ENCODE measurements at places on chromosomes 13 and 19.
A peak's percentile ranks its signal among the peaks of the same experiment; 100 is the strongest.

DNA sequence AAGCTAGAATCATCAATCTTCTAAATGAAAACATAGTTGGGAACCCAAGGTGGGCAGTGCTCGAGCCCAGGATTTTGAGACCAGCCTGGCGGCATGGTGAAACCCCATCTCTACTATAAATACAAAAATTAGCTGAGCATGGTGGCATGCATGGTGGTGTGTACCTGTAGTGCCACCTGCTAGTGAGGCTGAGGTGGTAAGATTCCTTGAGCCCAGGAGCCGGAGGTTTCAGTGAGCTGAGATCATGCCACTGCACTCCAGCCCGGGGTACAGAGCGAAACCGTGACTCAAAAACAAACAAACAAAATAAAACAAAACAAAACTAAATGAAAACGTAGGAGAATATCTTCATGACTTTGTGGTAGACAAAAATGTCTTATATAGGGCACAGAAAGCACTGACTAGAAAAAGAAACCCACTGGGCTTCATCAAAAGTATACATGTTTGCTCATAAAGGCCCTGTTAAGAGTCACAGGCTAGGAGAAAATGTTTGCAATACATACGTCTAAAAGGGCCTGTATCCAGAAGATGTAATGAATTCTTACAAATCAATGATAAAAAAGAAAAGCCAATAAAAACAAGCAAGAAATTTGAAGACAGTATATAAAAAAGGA, 353.6 kb downstream of the FGF9 start:
- DNase-seq, result no peak

DNA sequence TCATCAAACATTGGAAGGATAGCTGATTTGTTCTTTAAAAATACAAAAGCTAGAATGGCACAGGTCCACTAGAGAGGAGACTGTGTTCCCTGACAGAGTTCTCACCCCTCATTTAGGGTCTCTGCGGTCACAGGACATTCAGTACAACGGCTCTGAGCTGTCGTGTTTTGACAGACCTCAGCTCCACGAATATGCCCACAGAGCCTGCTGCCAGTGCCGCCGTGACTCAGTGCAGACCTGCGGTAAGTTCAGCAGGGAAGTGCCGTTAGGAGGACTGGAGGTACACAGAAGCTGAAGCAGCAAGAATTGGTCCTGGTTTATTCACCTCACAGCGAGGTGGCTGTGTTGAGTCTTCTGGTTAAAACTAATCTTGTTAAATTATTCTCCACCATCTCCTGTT, 90.0 kb downstream of the TNFRSF19 start:
- DNase-seq, result no peak

DNA sequence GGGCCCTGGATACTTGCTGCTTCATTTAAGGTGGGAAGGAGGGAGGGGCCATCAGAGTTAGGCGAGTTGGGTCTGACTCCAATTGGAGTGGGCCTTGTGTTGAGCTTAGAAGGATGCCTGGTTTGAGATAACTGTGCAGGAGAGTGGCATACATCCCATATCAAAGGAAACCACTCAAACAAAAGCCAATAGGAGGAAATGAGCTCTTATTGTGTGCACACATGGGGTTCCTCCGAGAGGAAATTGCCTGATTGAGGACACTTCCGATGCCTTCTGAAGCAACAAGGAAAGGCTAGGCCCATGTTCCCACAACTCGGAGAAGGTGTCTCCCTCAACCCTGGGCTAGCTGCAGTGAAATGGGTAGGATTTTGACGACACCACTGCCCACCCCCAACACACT, 19.6 kb downstream of the MBNL2 start:
- DNase-seq, result no peak

DNA sequence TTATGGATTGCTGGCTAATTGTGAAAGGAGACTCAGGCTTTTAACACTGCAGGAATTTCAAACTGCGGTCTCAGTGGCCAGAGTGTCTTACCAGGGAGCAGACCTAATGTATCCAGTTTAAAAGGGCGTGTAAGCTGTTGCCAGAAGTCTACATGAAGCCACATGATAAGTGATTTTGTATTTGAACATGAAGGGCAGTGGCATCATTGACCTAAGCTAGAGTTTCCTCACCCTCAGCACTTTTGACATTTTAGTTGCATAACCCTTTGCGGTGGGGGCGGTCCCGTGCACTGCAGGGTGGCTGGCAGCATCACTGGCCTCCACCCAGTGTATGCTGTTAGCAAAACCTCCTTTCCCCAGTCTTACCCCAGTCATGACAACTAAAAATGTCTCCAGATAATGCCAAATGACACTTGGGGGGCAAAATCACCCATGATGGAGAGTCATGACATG, 23.7 kb upstream of the GPR18 start:
- DNase-seq, result no peak

DNA sequence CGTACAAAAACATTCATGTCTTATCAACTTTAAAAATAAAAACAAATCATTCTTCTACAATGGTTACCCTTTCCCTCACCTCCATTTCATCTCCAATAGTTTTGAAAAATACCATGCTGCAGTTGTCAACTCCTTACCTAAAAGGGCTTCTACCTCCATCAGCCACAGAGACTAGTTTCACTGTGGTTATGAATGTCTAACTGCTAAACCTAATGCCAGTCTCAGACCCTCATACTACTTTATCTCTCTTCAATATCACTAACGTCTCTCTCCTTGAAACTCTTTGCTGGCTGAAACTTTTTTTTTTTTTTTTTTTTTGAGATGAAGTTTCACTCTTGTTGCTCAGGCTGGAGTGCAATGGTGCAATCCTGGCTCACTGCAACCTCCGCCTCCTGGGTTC, 27.1 kb downstream of the LNX2 start:
- DNase-seq, result no peak

GRCh38 chr13:20174656-20175405, 14.0 kb upstream of the GJA3 start:
- DNase-seq, result peak; percentile 20

GRCh38 chr13:60329221-60329923, 67.6 kb upstream of the TDRD3 start:
- no peak for DNase-seq

DNA sequence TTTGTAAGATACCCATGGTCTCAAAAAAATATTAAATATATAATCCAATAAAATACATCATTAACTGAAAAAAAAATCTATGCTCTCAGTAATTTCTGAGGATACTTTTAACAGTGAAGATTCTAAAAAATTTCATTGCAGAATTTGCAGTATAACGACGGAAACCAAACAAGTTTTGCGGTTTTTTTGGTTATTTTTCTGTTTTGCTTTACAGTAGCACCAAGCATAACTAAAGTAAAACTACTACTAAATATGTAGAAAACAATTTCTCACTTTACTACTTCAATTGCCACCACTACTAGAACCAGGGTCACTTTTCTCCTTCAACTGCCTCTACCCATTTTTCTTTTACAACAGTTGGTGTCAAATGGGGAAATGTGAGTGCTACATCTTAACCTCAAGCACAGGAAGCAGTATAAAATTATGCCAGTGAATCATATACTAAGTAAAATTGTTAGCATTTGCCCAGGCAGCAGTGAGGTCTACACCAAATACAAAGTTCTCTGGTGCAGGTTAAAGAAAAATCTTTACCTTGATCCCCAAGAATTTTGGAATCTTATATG, 24.1 kb downstream of the MICU2 start:
- DNase-seq, result no peak

DNA sequence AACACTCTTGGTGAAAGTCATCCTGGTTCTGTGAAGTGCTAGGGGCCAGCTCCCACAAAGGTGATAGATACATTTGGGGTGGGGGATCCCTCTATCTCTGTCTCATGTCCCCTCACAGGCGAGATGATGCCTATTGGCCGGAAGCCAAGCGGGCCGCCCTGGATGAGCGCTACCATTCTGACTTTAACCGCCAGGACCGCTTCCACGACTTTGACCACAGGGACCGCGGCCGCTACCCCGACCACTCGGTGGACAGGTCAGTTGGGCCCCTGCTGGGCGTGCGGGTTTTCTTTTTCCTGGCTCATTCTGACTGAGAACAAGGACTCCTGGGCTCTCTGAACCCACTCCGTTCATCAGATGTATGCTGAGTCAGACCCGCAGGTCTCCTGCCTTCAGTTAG, 16.4 kb downstream of the MICOS13 start:
- DNase-seq, result no peak

DNA sequence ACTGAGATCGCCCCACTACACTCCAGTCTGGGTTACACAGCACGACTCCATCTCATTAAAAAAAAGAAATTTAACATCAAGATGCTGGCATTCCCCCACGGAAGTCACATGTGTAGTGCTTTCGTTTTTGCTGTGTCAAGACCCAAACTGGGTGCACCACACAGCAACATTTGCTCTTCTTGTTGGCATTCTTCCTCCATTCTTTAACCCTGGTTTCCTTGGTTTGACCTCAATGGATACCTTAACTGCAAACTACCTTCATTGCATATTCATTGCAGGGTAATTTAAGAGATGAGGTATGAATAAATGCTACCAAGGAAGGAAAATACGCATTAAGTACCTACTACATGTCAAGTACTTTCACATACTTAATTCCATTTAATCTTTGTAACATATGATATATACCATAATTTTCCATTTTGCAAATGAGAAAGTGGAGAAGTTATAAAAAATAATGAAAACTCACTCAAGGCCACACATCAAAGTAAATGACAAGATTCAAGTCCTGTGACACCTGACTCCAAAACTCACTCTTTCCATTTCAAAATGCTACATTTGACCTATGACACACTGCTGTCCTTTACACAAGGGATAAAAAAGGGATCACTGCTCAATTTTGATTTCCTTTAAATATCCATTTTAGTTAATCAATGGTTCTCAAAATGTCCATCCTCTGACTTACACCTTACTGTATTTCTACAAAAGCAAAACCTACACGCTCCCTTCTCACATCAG, 59.2 kb downstream of the STK24 start:
- DNase-seq, result no peak

DNA sequence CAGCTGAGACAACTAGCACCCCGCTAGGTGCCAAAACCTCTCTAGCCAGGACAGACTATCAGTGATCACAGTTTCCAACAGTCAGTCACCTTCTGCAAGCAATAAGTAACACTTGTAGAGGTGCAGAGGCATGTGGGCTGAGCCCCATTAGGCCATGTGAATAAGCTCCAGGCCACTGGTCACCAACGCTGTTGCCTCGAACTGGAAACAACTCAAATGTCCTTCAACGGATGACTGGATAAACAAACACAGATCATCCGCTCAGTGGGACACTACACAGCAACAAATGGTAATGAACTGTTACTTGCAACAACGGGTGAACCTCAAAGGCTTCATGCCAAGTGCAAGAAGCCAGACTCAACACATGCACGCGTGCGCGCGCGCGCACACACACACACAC, 27.5 kb upstream of the TMEM160 start:
- DNase-seq, result no peak

GRCh38 chr19:38425810-38426466, at the start of gene RASGRP4:
Gene RASGRP4, minus strand, starts transcription at chr19:38426219. Its CDS starts 128 bp downstream, at chr19:38426091.
- no peak for DNase-seq

DNA sequence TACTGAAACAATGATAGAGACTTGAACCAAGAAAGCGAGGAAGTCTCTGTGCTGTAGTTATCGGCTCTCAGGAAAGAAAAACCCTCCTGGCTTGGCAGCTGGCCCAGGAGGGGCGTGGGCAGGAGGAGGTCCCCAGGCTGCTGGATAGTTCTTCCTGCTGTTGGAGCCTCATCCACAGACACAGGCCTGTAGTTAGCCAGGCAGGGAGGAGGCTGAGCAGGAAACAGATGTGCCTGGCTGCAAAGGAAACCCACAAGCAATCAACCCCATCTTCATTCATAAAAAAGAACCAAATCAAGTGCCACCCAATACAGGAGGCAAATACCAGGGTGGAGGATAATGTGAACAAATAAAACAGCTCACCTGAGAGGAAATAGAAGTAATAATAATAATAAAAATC, 86.2 kb downstream of the IRS2 start:
- DNase-seq, result no peak

GRCh38 chr13:95155504-95155903, 145.7 kb downstream of the ABCC4 start:
- DNase-seq, result no peak

DNA sequence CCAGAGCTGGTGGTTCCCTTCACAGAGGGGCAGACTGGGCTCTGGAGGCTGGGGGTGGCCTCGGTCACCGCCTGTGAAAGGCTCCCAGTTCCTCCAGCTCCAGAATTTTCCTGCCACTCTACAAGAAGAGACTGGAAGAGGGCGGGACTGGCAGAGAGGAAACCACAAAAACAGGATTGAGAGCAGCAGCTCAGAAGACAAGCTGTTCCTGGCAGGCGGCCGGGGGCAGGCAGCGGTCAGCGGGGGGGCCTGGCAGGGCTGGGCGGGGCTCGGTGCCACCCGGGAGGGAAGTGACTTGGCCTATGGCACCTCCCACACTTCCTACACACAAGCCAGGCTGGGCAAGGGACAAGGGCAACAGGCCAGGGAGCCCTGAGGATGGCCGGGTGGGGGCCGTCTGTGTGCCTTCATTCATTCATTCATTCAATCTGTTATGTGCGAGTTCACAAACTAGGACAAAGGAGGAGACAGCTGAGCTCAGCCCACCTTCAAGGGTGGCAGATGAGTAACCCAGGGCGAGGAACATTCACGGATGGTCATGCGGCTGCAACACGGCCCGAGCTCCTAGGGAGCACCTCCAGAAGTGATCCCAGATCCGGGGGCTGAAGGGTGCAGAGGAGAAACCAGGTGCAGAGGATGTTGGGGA, 16.9 kb upstream of the BTBD2 start:
- no peak for DNase-seq

DNA sequence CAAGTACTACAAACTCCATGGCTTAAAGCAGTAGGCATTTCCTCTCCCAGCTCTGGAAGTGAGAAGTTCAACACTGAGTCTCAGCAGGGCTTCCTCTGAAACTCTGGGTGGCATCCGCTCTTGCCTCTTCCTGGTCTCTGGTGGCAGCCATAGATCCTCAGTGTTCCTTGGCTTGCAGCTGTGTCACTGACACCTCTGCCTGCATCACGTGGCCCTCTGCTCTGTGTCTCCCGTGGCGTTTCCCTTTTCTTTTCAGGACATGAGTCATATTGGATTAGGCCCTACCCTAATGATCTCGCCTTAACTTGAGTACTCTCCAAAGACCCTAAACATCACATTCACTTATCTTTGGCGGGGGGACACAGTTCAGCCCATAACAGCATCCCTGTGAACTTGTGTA, 466.7 kb downstream of the MYO16 start:
- DNase-seq, result no peak

DNA sequence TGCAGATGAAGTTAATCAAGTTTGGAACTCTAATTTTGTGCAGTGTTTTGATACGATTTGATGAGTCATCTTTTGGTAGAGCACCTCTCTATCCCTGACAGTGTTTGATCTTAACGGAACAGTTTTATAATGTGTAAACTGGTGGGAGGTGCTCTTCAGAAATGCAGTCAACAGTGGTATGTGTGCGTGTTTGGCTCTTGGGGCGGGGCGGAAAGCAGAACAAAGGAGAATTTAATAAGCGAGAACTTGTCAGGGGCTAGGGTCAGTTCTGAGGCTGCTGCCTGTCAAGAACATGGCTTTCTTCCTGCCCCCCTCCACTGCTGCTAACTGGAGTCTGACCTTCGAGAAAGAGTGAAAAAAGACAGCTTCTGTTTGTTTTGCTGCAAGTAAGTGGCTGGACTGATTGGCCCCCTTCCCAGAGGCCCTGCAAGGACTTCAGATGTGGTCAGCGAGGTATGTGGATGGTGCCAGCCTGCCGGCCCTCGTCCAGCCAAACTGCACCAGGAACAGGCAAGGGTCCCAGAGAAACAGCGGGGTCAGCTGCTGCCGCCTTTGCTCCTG, 40.8 kb downstream of the BBC3 start:
- no peak for DNase-seq

- DNase-seq, result no peak
Measured at GRCh38 chr19:49297403-49297802, 27.6 kb downstream of the SLC6A16 start.

GRCh38 chr19:16420336-16420676, 51.5 kb downstream of the EPS15L1 start:
- DNase-seq, result no peak
